ENCODE measurements at places on chromosomes 2 and 18. TPM values are rescaled to one million over a fixed set of nuclear protein-coding genes. Genes with fewer than 3 reads are reported as not detected.

- DNase-seq = no peak
These were observed 64.8 kb downstream of the BCL2L11 start for GRCh38 chr2:111185361-111186022.

DNA sequence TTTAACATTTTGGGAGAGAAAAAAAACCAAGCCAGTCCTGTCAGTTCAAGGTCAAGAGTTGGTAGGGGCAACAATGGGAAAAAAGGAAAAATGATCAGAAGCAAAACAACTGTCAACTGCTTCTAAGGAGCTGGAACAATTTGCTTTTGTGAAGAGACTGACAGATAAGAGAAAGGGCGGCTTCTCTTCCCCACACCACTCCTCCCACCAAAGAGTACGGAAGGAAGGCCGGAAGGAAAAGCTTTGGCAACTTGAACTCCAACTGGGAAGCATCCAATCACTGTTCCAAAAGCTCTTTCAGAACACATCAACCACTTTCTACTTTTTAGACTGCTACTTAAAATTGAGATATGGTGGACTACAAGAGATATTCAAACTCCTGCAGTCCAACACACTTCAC, 57.8 kb upstream of the NFU1 start:
- no peak for DNase-seq

- no peak for DNase-seq
These were observed 57.1 kb upstream of the TWIST2 start for GRCh38 chr2:238790833-238791230.

Gene CACNB4
- total RNA-seq = 0.18 TPM

Gene REEP1
- total RNA-seq = 0.28 TPM

Gene CRYGC
- total RNA-seq = not detected

DNA sequence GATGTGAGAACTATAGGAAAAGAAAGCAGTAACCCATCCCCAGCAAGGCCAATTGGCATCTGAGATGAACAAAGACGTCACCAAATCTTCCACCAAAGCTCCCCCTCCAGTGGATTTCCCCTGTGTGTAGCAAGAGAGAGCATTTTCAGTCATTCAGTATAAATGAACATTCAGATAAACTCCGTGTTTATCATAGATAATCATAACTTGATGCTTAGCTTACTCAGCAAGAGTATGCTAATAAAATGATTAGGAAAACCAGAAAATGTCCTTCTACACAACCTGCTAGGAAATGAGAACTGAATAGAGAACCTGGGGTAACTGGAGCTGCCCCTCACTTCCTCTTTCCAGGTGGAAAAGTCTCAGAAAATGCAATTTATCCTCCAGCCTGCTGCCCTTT, 198.0 kb upstream of the CCDC150 start:
- DNase-seq = no peak

DNA sequence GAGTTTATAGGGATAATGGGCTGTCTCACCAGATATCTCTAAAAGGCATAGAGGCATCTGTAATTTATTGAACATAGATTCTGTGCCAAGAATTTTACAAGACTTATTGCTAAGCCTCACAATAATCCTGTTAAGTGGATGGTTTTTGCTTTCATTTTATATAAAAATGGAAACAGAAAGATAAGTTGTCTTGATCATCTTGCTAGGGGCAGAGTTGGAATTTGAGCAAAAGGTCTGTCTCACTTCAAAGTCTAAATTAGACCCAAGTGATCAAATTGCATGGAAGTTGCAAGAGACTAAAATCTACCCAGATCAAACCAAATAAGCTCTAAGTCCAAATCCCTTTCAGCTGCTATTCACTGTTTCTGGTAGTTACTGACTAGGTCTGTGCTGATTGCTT, 95.3 kb upstream of the SOX11 start:
- DNase-seq = no peak

Gene CENPA
- 21.6 TPM for total RNA-seq
